ENCODE measurements at places on chromosomes 2 and 18. TPM values are rescaled to one million over a fixed set of nuclear protein-coding genes. Genes with fewer than 3 reads are reported as not detected.

Gene EFR3B
- polyA plus RNA-seq: 0.09 TPM

DNA sequence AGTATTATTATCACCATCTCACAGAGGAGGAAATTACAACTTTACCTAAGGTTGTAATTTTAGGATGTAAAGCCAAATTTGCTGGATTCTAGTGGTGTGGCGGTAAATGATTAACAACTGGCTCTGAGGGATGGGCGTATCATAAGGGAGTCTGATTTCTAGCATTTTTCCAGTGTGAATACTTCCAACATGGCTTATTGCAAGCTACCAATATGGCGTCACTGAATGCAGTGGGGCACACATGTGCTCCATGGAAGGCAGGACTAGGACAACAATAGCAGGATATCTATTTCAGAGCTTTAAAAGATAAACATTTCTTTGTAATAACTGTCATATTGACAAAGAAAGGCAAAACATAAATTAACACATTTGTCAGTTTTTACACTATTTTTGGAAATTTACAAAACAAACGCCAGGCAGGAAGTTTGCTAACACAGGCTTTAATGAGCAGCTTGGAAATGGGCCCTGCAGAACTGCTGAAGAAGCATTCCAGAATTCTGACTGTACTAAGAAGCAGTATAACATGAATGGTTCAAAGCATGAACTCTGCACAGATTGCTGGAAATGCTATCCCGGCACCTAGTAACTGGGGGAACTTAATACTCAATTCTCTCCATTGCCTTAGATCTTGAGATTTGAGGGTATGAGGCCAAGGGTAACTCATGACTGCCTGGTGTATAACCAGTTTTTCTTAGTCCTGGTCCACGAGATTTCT, 439.3 kb upstream of the MAP2 start:
- no peak for DNase-seq

- no peak for DNase-seq
Measured at GRCh38 chr2:235642446-235643098, 148.7 kb downstream of the AGAP1 start.

DNA sequence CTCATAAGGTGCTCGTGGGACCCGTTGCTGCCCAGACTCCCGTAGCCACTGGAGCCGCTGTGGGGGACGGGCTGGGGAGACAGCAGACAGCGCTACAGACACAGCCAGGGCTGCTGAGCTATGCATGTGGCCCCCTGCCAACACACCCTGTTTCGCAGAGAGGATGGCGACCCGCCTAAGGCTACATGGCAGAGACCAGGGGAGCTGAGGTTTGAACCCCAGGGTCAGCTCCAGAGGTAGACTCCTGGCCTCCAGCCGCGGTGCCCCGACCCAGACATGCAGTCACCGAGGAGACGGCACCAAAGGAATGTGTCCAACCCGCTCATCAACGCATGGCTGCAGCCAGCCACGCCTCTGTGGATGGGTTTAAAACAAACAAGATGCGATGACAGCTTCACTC, 21.0 kb upstream of the HES6 start:
- no peak for DNase-seq

- no peak for DNase-seq
Measured at GRCh38 chr2:133667085-133667484, 98.8 kb upstream of the NCKAP5 start.

DNA sequence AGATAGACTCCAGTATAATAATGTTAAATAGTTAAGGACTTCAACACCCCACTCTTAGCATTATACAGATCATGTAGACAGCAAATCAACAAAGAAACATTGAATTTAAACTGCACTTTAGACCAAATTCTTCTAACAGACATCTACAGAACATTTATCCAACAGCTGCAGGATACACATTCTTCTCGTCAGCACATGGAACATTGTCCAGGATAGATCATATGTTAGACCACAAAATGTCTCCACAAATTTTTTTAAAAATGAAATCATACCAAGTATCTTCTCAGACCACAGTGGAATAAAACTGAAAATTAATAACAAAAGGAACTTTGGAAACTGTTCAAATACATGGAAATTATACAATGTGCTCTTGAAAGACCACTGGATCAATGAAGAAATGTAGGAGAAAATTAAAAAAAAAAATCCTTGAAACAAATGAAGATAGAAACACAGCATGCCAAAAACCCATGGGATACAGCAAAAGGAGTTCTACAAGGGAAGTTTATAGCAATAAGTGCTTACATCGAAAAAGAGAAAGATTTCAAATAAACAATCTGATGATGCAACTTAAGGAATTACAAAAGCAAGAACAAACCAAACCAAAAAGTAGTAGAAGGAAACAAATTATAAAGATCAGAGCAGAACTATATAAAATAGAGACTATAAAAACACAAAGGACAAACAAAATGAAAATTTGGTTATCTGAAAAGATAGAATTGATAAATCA, 12.3 kb upstream of the SPP2 start:
- DNase-seq: no peak

Gene SLC5A7
- polyA plus RNA-seq: not detected

DNA sequence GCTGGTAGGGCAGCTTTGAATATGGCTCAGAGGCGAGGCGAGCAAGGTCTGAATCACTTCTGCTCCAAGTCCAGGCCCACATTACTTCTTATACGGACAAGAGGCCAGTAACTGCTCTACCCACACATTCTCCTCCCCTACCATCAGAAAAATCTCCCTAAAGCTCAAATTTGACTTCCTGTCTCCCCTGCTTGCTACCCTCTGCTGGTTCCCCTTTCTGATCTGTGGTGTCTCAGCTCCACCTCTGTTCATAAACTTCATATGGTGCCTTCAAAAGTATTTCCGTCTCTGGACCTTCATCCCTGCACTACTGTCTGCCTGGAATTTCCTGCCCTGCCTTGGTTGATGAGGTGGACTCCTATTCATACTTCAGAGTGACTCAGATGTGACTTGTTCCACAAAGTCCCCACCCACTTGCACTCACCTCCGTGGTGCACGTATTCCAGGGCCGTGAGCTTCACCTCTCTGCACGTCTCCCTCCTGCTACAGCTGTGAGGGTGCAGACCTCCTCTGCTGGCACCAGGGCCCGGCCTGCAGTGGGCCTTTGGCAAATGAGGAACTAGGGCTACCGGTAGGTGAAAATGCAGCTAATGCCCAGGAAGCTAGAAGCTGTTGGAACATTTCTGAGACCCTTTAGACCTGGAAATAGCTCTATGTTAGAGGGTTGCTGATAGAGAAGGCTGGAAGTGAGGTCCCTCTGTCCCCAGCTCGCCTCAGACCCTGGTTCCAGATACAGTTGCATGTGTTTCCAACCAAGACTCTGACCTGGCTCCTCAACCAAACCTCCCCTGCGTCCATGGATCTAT, 24.6 kb upstream of the KCMF1 start:
- DNase-seq: no peak

Gene WDPCP
- polyA plus RNA-seq: 3.9 TPM

GRCh38 chr2:235666213-235666781, 172.5 kb downstream of the AGAP1 start:
- DNase-seq: peak; percentile 69

DNA sequence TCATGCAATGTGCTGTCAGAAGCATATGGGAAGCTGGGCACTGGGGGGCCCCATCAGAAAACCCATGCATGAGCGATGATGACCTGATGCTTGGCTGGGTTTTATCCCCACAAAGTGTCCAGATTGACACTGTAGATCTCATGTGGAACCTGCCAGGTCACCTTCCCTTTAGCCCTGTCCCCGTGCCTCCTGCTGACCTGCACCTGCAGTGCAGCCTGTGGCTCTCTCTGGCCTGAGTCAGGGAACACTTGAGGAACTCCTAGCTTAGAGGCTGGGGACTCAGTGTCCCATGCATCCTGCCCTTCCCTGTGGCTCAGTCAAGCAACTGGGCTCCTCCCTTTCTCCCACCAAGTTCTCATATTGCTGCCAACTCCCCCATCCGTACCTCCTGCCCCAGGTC, 57.7 kb downstream of the PDCL3 start:
- no peak for DNase-seq

Gene C2orf80
- not detected for polyA plus RNA-seq

DNA sequence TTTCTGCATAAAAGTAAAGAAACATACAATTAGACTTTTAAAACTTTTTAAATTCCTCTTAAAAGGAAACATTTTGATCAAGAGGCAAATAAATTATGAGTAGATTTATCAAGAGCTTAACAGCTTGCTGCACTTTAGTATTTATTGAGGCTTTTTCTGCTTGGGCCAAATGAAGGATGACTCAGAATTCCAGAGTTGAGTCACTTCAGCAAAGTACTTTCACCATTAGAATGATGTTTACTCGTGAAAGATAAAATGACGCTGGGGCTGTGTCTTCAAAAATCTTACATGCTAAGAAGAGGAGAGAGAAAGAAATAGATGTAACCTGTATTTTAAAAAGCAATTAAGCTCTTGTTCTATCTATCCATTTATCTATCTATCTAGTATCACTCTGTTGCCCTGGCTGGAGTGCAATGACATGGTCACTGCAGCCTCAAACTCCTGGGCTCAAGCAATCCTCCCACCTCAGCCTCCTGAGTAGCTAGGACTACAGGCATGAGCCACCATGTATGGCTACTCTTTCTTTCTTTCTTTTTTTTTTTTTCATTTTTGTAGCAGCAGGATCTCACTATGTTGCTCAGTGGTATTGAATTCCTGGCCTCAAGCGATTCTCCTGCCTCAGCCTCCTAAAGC, 75.3 kb upstream of the RIOK3 start:
- peak; percentile 54 for DNase-seq

Gene STPG4
- polyA plus RNA-seq: 0.14 TPM

Gene POTEJ
- polyA plus RNA-seq: not detected

GRCh38 chr2:20582600-20583221, 68.2 kb downstream of the HS1BP3 start:
- no peak for DNase-seq
